ENCODE measurements at places on chromosomes 12 and 14. TPM values are rescaled to one million over a fixed set of nuclear protein-coding genes. Genes with fewer than 3 reads are reported as not detected.

The DNAH10 gene
- total RNA-seq, result 0.90 TPM

The DHRS2 gene
- total RNA-seq, result 593 TPM

The TAS2R14 gene
- 20.3 TPM for total RNA-seq

The GLIPR1L1 gene
- total RNA-seq, result not detected

The C3AR1 gene
- 7.0 TPM for total RNA-seq

The SSTR1 gene
- total RNA-seq, result 0.37 TPM

The AMHR2 gene
- total RNA-seq, result not detected

The BCL7A gene
- total RNA-seq, result 7.8 TPM

The NGB gene
- total RNA-seq, result not detected

The SIRT4 gene
- 2.3 TPM for total RNA-seq

The FOXN4 gene
- total RNA-seq, result not detected

The ZFHX2 gene
- total RNA-seq, result 0.32 TPM

The PCBP2 gene
- total RNA-seq, result 395 TPM

The RBP5 gene
- 2.6 TPM for total RNA-seq

The ACOT6 gene
- not detected for total RNA-seq

The TOMM20L gene
- total RNA-seq, result not detected

The PLEKHG7 gene
- total RNA-seq, result 0.37 TPM

The TAS2R50 gene
- total RNA-seq, result 20.0 TPM

The ZDHHC22 gene
- total RNA-seq, result 0.16 TPM

The MUCL1 gene
- total RNA-seq, result not detected

The KCTD10 gene
- 34.2 TPM for total RNA-seq

The JAG2 gene
- 11.2 TPM for total RNA-seq

The DPPA3 gene
- not detected for total RNA-seq

The SLC41A2 gene
- total RNA-seq, result 27.5 TPM

The CLEC4D gene
- 0.32 TPM for total RNA-seq

The HOTAIR gene
- total RNA-seq, result 1.1 TPM

The SERPINA12 gene
- not detected for total RNA-seq

The SOX5 gene
- 61.4 TPM for total RNA-seq

The AHNAK2 gene
- 14.5 TPM for total RNA-seq

The RPGRIP1 gene
- 0.48 TPM for total RNA-seq

The AQP6 gene
- total RNA-seq, result 0.26 TPM

The SLC6A15 gene
- total RNA-seq, result 1.2 TPM

The KCNJ8 gene
- 30.3 TPM for total RNA-seq

The PPP1CC gene
- 203 TPM for total RNA-seq

The KRT7 gene
- 147 TPM for total RNA-seq

The ENO2 gene
- 9.7 TPM for total RNA-seq

The TAS2R31 gene
- 27.1 TPM for total RNA-seq

The TEX52 gene
- total RNA-seq, result not detected

The TAS2R46 gene
- 11.7 TPM for total RNA-seq

The GSG1 gene
- 1.1 TPM for total RNA-seq

The BIN2 gene
- 2.3 TPM for total RNA-seq

The ARHGEF25 gene
- total RNA-seq, result 64.1 TPM

The EML5 gene
- 7.0 TPM for total RNA-seq

The DHH gene
- 2.3 TPM for total RNA-seq

The LRTM2 gene
- not detected for total RNA-seq

The GRIN2B gene
- 1.7 TPM for total RNA-seq

The CCDC175 gene
- 0.74 TPM for total RNA-seq

The TAS2R7 gene
- total RNA-seq, result not detected

The SYCP3 gene
- total RNA-seq, result 0.21 TPM

The PAPLN gene
- total RNA-seq, result 4.8 TPM

The PTMS gene
- total RNA-seq, result 62.4 TPM

The RPS6KA5 gene
- 19.8 TPM for total RNA-seq
